NCI-H748 treated with DMSO at 0.1 percent for 48 hours (cell line): ENCODE measurements at places on chromosomes 2 and 18.

- DNase-seq: no peak
Measured at GRCh38 chr18:2441544-2441943, 129.8 kb downstream of the METTL4 start.

GRCh38 chr2:159300586-159300985 is 14.1 kb upstream of the WDSUB1 start:
- no peak for DNase-seq

DNA sequence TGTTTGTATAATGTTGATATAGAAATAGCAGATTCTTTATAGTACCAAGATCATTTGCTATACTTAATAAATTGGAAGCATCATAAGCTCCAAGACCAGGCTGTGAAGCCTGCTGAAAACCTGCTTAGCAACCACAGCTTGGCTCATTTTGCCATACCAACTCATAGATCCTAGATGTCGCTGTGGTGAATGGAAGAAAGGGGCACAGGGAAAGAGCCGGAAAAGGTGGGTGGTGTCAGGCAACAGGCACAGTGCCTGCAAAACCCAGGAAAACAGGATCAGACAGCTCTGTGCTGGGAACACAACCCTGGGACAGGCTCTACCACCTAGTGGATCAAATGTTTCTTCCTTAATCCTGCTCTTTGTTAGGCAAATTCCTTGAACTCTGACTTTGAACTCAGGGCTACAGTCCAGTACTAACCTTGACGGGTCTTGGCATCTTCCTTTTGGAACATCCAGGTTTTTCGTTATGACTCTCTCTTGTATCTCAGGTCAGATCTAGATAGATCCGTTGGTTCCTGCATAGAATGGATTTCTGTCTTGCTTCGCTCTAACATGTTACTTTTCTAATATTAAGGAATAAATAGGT is 31.6 kb downstream of the TWSG1 start:
- peak; percentile 33 for DNase-seq

- no peak for DNase-seq
Measured at GRCh38 chr2:240638512-240639160, 13.4 kb downstream of the GPR35 start.

- no peak for DNase-seq
Measured at GRCh38 chr2:238264072-238264460, 24.2 kb upstream of the HES6 start.

DNA sequence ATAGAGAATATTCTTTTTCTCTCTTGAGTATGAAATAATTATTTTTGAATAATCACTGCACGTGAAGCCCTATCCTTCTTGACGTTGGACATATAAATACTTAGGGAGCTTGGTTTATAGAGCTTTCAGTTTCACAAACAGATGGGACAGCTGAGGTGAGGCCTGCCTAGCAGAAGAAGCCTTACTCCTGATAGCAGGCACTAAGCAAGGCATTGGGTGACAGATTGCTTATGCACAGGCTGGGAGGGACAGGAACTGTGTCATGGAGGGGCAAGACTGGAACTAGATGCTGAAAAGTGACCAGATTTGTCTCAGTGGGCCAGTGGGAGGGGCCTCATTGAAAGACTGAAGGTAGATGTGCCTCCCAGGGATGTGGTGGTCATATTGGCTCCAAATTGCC is 220.8 kb downstream of the NEDD4L start:
- DNase-seq: no peak

DNA sequence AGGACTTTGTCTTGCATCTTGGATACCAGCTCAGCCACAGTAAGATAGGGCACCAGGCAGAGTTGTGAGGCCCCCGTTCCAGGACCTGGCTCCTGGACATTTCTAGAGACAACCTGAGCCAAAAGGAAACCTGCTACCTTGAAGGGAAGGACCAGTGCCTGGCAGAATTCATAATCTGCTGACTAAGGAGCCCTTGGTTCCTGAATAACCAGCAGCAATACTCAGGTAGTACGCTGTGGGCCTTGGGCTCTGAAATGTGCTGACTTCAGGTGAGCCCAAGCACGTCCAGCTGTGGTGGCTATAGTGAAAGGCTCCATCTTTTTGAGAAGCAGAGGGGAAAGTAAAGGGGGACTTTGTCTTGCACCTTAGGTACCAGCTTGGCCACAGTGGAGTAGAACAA is 28.5 kb downstream of the SERPINB11 start:
- no peak for DNase-seq

GRCh38 chr2:88450925-88451810 is 1.3 kb downstream of the FOXI3 start:
- DNase-seq: peak; percentile 6

- no peak for DNase-seq
Measured at GRCh38 chr2:31317396-31317795, 83.4 kb downstream of the EHD3 start.

DNA sequence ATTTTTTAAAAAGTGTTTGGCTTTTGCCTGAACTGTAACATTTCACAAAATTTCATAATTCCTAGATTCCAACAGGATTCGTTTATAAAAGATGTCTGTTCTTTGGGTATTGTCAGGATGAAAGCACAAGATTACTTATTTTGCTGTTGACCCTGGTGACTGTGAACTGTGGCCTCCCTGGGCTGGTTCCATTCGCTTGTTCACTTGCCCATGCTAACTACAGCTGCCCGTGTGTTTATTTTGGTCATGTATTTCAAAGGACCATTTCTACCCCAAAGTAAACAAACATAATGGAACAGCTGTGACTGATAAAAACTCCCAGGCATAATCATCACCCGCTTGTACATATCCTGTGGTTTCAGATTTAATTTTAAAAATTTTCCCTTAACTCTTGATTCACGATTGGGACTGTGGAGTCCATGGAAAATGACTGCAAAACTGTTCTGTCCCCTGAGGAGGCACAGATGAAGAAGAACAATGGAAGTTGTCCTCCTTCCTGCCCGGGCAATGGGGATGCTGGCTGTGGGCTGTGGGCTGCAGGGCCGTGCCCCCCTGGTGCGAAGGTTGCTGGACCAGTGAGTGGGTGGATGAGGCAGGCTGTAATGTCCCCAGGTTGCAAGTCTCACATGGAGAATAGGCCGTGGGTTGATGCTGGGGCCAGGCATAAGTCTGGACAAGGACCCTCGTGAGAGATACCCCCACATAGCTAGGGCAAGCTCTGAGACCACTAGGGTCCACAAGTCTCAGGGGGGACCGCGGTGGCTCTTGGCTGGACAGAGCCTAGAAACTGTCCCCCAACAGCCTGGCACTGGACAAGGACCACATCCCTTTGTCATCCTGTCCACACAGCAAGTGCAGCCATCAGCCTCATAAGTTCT is 28.9 kb upstream of the HDAC4 start:
- DNase-seq: peak; percentile 57

DNA sequence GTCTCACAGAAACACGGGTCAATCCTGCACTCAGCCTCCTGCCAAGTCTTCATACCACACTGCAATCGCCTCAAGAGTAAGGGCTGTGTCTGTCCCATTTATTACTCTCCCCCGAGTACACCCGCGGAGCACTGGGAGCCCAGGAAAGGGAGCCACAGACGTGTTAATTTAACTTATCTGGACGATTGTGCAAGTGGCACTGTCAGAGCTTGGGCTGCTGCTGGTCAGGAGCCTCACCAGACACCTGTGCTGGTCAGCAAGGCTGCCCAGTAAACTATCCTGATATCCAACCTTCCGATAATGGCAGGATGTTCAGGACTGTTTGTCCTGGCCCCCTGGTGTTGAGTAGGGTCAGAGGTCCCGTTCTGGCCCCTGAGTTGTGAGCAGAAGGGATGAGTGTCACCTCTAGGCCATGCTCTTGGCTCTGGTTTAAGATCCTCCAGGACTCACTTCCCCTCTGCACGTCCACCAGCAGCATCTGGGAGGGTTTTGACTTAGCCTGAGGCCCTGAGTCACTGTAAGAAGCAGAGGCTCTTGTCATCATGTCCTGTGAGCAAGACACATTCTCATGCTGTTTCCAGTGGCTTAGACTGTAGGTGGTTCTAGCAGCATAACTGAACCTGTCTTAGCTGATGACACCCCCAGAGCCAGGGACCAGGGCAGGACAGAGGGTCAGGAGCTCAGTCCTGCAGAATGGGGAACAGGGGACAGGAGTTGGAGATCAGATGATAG is 82.5 kb upstream of the ARL4C start:
- no peak for DNase-seq

- DNase-seq: no peak
Measured at GRCh38 chr2:127034883-127035611, 71.9 kb downstream of the BIN1 start.

DNA sequence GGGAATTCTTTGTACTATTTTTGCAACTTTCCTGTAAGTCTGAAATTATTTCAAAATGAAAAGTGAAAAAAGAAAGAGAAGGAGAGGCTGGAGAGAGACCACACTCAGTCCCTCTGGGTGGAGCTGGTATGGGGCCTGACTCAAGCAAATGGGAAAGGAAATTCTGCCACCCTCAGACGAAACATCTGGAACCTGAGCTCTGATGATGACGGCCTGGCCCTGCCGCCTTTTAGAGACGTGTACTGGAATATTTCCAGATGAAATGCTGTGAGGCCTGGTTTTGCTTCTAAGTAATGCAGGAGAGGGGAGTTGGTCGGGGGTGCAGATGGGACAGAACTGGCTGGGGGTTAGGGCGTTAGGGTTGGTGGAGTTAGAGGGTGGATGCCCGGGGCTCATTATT is 57.4 kb upstream of the GLI2 start:
- no peak for DNase-seq

GRCh38 chr2:4140281-4140970 is 437.1 kb downstream of the DCDC2C start:
- DNase-seq: no peak

GRCh38 chr2:162934191-162934590 is 95.6 kb upstream of the KCNH7 start:
- no peak for DNase-seq

DNA sequence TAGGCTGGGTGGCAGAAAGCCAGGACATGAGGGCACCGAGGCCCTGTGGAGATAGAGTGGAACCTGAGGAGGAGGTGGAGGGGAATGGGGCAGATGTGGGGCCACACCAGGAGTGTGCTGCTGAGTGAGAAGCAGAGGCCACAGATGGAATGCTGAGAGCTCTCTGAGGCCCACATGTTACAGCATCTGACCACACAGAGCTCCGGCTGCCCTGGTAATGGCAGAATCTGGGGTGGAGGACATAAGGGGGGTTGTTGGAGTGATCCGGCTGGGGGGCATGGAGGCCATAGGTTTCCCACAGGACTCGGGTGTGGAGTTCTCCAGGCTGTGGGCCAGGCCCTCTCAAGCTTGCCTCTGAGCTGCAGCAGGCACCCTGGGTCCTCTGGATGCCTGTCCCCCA is 3.8 kb downstream of the MZT2B start:
- DNase-seq: no peak

DNA sequence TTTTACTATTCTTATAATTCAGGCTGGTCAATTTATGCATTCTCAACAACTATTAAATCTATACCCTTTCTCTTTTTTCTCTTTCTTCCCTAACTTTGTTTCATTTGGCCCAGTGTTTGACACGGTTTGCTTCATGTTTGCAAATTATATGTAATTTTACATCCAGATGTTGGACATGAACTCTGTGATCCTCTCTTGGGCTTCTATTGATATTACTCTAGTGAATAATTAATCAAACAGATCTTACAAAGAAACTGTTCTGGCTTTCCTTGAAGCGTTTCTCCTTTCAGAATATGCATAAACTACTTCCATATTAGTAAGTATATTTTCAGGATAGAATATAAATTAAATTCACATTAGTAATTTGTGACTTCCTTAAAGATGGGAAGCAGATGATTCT is 225.1 kb upstream of the TMEFF2 start:
- DNase-seq: no peak
